MG63 (cell line): ENCODE measurements at places on chromosomes 16 and 17.

- peak; percentile 90 for DNase-seq
Observed at GRCh38 chr17:16987830-16988601, 16.1 kb upstream of the TNFRSF13B start.

- DNase-seq: no peak
Observed at GRCh38 chr17:62967205-62967529, 1.1 kb downstream of the TANC2 start.

- no peak for DNase-seq
Observed at GRCh38 chr16:8251298-8251697, 339.0 kb downstream of the TMEM114 start.

DNA sequence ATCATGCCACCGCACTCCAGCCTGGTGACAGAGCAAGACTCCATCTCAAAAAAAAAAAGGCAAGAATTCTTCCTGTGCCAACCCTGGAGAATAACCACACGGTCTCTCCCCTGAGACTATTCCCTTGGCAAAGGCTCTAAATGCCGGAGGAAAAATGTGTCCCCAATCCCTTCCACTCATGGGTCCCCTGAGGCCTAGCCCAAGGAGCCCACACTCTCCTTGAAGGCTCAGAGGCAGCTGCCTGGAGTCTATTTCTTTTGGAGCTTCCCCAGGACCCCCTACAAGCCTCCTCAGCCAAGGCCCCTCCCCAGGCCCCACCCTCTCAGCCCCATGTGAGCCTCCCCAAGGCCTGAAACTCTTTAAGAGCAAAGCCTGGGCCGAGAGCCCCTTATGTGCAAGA lies 16.6 kb downstream of the CEP131 start:
- no peak for DNase-seq

- DNase-seq: no peak
Observed at GRCh38 chr16:75096656-75097055, 19.9 kb downstream of the LDHD start.

DNA sequence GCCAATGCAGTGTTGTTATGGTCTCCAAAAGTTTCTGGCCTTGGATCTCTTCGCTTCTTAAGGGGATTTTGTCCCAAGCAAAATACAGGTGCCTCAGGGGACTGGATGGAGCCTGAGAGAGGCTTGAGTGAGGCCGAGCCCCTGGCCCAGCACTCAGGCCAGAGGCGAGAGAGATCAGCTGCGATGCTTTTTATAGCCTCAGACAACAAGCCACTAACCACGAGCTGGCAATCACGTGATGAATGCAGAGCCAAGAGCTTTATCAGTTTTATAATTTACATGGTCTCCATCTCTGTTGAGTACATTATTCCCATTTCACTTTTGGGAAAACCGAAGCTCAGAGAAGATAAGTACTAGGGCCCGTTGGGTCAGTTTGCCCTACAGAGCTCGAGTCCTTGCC lies 360.0 kb upstream of the CDH5 start:
- DNase-seq: no peak

- DNase-seq: no peak
Observed at GRCh38 chr16:62974424-62974823, 938.2 kb upstream of the CDH8 start.

DNA sequence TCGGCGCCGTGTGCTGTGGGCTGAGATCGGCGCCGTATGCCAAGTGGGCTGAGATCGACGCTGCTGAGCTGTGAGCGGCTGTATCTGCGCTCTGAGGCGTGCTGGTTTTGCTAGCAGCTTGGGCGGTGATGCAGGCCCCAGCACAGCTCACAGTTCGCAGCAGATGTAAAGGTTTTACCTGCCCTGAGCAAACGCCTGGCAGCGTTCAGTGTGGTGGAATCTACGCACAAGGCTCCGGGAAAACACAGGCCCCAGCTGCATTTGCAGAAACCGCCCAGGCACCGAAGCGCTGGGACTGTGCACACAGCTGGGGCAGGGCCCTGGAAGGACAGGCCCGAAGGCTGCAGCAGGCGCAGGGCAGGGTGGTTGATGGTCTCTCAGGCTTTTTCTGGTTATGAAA lies 8.0 kb upstream of the ZNF469 start:
- no peak for DNase-seq

DNA sequence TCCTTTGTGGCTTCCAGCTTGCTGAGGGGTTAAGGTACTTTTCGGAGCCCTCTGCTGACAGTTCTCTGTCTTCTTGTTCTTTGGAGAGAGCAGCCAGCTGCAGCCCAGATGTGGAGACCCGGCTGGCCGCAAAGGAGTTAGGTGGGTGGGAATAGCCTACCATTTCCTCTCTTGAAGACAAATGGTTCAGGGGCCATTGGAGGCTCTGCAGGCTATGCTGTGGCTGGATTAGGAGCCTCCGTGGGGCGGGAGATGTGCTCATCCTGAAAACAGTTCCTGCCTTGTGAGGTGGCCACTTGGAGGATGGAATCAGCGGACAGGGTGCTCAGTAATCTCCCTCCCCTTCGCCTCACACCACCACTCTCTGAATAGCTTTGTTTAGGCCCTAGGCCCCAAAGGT lies 30.3 kb downstream of the MEOX1 start:
- DNase-seq: no peak

DNA sequence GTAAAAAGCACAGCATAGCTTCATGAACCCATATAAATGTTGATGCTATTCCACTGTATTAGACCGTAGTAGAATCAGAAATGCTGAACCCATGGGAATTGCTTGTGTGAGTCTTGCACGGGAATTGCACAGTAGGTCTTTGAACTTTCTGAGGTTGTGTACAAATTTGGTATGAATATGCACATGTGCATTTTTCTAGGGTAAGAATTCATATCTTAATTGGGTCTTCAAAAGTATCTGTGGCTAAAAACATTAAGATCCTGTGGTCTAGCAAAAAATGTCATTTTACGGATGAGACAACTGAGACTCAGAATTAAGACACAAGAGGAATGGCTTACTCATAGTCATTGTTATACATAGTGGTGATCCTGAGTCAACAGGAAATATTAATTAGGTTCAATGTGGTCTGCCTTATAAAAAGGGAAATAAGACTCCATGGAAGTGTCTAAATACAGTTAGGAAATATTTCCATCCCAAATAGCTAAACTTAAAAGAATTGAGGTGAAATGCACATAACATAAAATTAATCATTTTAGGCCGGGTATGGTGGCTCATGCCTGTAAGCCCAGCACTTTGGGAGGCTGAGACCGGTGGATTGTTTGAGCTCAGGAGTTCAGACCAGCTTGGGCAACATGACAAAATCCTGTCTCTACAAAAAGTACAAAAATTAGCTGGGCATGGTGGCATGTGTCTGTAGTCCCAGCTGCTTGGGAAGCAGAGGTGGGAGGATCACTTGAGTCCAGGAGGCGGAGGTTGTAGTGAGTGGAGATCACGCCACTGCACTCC lies 22.8 kb downstream of the TAOK1 start:
- DNase-seq: no peak

DNA sequence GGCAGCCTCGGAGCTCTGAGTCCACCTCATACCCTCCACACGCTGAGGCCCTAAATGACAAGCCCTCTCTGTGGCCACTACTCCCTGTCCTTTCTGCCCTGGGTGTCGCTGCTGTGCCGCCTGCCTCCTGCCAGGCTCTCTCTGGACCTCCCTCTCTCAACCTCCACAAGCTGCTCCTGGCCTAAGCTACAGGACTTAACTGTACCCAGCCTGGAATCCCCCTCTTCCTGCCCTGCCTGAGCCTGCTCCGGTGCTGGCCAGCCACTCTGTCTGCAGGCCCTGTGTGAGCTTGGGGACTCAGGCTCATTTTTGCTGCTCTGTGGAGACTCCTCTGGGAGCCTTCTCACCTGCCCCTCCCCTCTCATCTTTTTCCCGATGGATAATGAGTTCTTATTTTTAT lies 21.5 kb downstream of the IFT140 start:
- DNase-seq: no peak

DNA sequence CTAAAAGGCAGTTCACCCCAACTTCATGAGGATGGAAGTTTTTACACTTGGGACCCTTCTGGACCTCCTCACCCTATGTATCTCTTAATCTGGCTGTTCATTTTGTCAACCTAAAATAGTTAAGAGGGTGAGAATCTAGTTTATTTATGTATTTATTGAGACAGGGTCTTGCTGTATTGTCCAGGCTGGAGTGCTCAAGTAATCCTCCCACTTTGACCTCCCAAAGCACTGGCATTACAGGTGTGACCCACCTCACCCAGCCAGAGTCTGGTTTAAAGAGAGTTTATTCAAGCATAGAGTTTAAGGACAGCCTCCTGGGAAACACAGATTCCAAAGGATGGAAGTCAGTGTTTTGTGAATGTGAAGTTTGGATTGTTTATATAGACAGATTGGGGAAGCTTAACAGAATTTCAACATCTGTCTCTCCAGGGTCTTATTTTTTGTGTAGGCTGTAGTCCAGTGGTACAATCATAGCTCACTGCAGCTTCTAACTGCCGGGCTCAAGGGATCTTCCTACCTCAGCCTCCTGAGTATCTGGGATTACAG lies 8.0 kb upstream of the APPBP2 start:
- DNase-seq: no peak

DNA sequence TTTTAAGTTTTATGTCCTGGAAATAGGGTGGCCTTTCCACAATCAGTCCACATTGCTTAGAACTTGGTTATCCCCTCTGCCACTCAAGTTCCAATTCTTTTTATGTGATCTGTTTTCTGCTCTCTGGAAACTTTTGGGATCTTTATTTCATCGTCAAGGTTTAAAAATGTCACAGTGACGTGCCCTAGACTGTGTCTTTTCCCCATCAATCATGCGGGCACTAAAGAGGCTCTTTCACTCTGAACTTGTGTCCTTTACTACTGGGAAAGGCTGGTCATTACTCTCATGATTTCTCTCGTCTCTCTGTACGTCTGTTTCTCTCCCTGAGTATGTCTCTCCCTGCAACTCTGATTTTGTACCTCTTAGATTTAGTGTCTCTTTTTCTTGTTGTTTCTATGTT lies 189.8 kb upstream of the AXIN2 start:
- DNase-seq: no peak
